ENCODE measurements at places on chromosomes 7 and 10.

GRCh38 chr10:12237265-12238220 lies 41.6 kb downstream of the CDC123 start:
- DNase-seq = no peak

GRCh38 chr10:121865554-121865953 lies 62.3 kb downstream of the ATE1 start:
- no peak for DNase-seq

DNA sequence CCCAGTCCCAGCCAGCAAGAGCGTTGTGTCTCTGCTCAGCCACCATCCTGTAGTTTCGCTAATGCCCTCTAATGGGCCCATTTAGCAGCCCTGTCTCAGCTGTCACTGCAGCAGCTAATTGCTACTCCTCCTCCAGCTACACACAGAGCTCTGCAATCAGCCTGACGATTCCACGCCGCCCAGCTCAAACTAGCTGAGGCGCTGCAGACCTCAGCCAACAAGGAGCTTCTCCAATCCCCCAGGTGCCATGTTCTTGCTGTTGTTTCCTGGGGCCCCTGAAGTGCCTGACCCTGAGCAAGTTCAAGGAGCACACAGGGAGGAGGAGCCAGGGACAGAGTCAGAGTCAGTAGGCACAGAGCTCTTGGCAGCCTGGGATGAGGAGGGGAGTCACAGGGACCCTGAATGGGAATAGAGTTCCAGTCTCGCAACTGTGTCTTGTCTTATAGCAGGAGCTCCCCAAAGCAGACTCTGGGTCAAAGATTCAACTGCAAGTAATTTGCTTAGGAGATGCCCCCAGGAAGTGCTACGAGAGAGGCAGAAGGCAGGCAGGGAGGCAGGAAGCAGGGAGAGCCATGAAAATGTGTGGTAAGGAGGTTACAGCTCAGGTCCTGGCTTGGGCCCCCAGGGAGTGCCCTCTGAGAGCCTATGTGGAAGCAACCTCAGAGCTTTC lies 135.8 kb upstream of the UNC5B start:
- no peak for DNase-seq

DNA sequence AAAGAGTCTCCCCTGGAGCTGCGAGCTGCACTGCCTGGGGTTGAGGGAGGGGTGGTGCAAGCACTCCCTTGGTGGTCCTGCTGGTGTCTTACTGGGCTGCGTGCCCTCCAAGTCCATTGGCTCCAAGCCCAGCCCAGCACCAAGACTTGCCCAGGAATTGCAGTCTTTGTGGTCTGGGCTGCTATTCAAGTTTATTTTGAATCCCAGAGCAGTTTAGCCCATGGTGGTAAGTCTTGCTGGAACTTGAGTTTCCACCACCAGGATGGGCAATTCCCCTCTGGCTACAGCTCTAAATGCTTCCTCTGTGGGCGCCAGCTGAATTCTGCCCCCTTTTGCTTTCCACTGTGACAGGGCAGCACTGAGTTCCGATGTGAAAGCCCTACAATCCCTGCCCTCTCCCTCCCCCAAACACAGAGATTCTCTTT lies 25.1 kb downstream of the GALNT11 start:
- no peak for DNase-seq

DNA sequence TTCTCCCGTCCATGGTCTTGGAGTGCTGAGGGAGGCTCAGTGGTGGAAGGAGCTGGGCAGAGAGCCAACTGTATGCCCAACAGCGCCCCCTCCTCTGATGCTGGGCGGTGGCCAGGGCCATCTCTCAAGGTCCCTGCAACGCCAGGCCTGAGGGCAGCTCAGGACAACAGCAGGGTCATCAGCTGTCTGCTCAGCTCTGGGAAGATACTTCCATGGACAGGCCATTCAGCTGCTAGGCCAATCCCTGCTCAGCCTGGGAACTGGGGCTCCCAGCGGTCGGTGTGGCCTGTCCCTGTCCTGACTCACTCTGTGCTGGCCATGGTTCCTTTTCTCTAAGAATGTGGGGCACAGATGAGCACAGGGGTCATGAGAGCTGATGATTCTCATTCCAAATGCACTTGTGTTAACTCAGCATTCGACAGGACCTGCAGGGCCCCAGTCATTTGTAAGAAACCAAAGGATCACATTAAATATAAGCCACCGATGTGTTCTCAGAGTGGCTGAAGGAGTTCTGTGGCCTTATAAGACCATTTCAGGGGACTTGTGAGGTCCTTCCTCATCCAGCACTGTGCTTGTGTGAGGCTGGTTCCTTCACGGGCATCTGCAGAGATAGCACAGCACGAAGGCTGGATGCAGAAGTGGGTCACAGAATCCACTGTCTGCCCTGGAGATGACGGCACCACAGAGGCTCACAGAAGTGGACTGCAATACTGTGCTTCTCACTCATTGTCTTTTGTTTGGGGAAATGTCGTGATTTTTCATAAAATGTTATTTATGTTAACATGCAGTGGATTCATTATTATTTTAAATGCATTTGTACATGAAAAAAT lies 73.0 kb downstream of the ADCY1 start:
- DNase-seq = no peak

DNA sequence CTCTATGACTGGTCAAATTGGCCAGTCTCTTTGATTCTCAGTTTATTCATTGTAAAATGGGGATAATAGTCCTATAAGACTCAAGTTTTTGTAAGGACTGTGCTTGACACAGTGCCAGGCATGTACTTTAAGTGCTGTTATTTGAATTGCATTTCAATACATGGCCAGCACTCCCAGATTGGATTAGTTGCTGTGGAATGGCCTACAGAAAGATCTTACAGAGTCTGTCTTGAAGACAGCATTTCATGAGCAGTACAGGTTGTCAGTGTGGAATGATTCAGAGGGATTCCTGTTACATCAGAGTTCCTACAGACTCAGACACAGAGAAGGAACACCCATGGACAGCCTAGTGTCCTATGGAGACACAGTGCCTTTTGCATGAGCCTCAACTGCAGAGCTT lies 238.1 kb upstream of the BMPER start:
- no peak for DNase-seq

- no peak for DNase-seq
These were observed 8.1 kb downstream of the CHN2 start for GRCh38 chr7:29202651-29203069.

DNA sequence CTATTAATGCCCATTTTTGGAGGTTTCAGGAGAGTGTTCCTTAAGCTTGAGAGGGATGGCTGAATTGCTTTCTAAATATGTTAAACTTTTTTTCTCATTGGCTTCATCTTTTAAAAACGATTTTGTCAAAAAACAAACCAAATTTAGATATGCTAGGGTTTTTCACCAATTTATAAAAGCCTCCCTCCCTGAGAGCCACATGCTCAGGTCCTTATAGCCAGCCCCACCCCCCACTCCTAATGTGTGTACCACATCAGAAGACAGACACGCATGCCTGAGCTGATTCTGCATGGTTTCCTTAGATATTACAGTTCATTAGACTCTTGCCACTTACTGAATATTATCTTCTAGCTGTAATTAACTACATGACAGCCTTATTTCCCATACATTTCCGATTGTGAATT lies 2.0 kb downstream of the CUL1 start:
- DNase-seq = peak; percentile 57

GRCh38 chr10:72276421-72277339 lies 3.0 kb downstream of the DDIT4 start:
- peak; percentile 39 for DNase-seq

GRCh38 chr7:3495954-3496353 lies 194.9 kb downstream of the SDK1 start:
- no peak for DNase-seq

- peak; percentile 12 for DNase-seq
These were observed 789 bp downstream of the TCF7L2 start for GRCh38 chr10:112950714-112951358.

GRCh38 chr7:2629746-2630681 lies 1.8 kb upstream of the TTYH3 start:
- no peak for DNase-seq

DNA sequence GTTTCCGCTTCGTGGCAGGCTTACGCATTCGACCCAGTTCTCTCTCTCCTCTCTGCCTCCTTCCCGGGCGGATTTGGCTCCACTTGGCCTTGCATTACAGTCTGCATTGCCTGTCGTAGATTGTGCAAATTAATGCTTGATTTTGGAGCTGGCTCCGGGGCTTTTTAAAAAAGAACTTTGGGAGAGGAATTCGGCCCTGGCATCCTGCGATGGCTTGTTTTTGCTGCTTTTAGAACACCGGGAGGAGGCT lies 767 bp downstream of the EIF4EBP2 start:
- DNase-seq = no peak

- no peak for DNase-seq
These were observed 511.8 kb downstream of the GFRA1 start for GRCh38 chr10:115761166-115761565.

GRCh38 chr10:21311426-21311825 lies 214.1 kb downstream of the SKIDA1 start:
- no peak for DNase-seq
